ENCODE measurements at places on chromosomes 1 and 21.

DNA sequence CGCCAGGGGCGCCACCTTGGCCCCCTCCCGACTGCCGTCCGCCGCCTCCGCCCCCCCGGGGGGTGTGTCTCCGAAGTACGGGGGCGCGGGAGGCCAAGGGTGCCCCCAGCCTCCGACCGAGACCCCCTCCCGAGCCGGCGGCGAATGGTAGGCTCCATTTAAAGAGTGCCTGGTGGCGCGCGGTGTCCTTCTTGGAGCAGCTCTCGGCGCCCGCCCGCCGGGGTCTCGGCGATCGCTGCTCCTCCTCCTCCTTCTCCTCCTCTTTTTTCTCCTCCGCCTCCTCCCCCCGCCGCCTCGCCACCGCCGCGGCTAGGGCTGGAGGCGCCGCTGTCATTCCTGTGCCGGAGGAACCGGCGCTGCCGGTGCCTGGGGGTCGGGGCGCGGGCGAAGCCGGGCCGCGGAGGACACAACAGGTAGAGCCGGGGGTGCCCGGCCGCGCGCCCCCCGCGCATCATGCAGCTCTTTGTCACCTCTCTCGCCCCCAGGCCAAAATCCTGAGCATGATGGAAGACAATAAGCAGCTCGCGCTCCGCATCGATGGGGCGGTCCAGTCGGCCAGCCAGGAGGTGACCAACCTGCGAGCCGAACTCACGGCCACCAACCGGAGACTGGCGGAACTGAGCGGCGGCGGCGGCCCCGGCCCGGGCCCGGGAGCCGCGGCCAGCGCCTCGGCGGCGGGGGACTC is at the start of gene KAZN:
Gene KAZN, plus strand, starts transcription at position 188 of the 685 bp plus-strand sequence.
- no peak for DNase-seq

- no peak for DNase-seq
Observed at GRCh38 chr1:65467536-65467935, 47.1 kb downstream of the LEPR start.

GRCh38 chr1:151347523-151348246 is 633 bp upstream of the RFX5 start:
- no peak for DNase-seq

GRCh38 chr1:62977366-62977765 is 193.4 kb downstream of the ATG4C start:
- DNase-seq: no peak

- DNase-seq: no peak
Observed at GRCh38 chr1:103958699-103959098, 209.0 kb downstream of the AMY1C start.

- DNase-seq: no peak
Observed at GRCh38 chr1:156896490-156897033, 3.0 kb downstream of the PEAR1 start.

DNA sequence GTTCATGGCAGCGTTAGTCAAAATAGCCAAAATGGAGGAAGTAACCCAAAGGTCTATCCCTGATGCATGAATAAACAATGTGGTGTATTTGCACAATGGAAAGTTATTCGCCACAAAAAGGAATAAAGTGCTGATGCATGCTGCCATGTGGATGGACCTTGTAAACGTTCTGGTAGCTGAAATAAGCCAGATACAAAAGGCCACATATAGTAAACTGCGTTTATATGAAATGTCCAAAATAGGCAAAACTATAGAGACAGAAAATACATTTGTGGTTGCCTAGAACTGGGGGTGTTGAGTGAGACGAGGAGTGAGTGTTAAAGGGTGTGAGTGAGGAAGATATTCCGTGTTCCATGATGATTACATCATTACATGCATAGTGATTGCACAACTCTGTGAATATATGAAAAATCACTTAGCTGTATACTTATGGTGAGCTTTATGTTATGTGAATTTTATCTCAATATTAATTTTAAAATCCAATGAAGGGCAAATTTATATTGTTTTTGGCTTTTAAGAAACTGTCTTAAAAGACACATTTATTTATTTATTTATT is 321.3 kb downstream of the KIF26B start:
- DNase-seq: no peak

GRCh38 chr1:57761628-57762027 is 337.8 kb upstream of the DAB1 start:
- DNase-seq: no peak

GRCh38 chr21:30336596-30336995 is 898 bp downstream of the KRTAP27-1 start:
- DNase-seq: no peak

DNA sequence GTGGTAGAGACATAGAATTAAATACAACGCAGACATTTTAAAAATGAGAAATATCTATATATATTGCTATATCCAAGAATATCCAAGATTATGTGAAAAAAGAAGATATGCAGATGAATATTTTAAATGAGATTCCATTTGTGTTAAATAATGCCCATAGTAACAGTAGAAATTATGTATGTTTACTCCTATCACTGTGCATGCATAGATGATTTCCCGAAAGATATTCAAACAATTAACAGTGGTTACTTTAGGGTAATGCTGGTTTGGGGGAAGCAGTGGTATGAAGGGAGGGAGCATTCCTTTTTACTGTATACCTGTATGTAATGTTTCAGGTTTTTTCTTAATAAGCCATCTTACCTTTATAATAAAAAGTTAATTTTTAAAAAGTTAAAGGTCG is 25.1 kb downstream of the DNTTIP2 start:
- no peak for DNase-seq

- DNase-seq: no peak
Observed at GRCh38 chr1:229088711-229089110, 182.2 kb upstream of the RAB4A start.

DNA sequence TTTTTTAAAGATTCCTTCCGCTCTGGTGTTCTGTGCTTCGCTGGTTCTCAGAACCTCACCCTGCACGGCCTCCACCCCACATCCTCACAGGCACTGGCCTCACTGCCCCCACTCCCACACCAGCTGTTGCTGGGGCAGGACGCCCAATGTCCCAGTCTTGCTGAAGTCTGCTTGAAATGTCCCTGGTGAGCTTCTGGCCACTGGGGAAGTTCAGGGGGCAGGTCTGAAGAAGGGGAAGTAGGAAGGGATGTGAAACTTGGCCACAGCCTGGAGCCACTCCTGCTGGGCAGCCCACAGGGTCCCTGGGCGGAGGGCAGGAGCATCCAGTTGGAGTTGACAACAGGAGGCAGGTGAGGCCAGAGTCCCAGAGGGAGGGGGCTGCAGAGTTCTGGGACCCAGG is at the start of gene C1QA:
Gene C1QA, plus strand, starts transcription at position 276 of the 400 bp plus-strand sequence. CDS start 989 bp downstream, outside the sequence.
- DNase-seq: no peak

GRCh38 chr1:9225411-9225785 is 9.2 kb upstream of the H6PD start:
- no peak for DNase-seq

GRCh38 chr1:109815809-109816174 is 52.1 kb upstream of the EPS8L3 start:
- no peak for DNase-seq

GRCh38 chr1:44616991-44617702 is 57.1 kb downstream of the TMEM53 start:
- no peak for DNase-seq

DNA sequence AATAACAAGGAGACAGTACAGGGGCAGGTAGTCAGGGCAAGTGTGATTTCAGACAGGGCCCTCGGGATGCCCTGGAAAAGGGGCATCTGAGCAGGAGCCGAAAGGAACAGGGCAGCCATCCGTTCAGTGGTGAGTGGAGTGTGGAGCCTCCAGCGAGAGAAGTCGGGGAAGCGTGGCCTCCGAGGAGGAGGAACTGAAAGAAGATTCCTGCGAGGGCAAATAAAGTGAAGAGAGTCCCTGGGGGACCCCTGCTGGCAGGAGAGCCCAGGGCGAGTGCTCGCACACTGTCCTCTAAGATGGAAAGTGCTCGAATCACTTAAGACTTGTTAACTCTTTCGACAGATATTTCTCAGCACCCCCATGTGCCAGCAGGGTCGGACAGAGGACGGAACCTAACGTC is 3.5 kb upstream of the UTS2 start:
- no peak for DNase-seq

DNA sequence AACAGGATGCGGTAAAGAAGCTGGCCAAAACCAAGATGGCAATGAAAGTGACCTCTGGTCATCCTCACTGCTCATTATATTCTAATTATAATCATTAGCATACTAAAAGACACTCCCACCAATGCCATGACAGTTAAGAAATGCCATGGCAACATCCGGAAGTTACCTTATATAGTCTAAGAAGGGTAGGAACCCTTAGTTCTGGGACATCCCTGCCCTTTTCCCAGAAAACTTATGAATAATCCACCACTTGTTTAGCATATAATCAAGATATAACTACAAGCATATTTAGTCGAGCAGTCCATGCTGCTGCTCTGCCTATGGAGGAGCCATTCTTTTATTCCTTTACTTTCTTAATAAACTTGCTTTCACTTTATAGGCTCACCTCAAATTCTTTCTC is 79.8 kb downstream of the DDX20 start:
- no peak for DNase-seq

GRCh38 chr1:86477682-86478081 is 9.0 kb downstream of the CLCA1 start:
- no peak for DNase-seq

DNA sequence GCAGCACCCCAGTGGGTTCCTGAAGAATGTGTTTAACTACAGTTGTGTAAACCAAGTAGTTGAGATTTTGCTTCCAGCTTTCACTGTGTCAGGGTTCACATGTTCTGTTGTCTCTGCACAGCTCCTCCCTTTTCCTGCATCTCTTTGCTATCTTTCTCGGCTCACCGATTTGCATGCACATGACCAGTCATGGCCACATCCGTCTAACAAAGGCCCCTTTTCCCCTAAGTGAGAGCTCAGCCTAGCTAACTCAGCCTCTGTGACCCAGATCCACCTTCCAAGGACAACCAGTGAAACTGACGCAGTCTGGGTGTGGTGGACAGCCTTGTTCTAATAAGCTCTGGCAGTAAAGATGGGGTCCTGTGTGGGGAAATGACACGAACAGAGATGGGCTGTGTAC is 101.1 kb downstream of the ZP4 start:
- DNase-seq: no peak

DNA sequence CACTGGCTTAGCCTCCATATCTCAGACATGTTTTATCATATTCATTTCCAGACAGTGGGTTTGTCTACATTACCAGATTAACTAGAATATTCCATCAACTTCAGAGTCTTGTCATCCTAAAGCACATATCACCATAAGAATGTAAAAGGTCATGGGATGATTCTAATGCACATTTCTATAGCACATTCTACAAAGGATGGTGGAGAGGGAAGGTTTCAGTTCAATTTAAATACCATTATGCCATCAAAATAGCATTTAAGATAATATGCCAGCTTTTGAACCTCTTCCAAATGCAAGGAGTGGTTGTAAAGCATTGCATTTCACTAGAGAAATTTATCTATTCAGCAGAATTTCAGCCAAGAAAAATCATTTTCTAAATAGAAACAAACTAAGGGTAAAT is 970.5 kb downstream of the TTLL7 start:
- no peak for DNase-seq

DNA sequence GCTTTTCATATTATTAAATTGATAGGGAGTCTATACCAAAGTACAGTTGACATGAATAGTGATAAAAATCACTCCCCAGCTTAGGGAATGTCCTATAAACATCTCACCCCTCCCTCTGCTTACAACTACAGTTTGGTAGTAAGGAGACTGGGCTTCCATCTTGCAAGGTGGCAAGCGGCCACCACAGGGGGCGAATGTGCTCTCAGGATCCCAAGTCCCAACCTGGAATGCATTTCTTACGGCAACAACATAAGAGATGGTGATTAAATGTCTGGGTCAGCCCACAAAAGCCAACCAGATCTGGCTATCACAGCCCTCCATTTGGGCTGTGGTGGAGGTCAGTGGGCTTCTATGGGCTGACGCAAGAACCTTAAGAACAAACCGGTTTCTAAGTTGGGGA is 68.0 kb downstream of the SMYD2 start:
- DNase-seq: no peak

All from GOT3 (cell line).